ENCODE measurements at places on chromosomes 3 and 15.
A peak's percentile ranks its signal among the peaks of the same experiment; 100 is the strongest.

GRCh38 chr15:31078471-31078870 lies 23.1 kb downstream of the TRPM1 start:
- no peak for DNase-seq

- no peak for DNase-seq
Measured at GRCh38 chr3:34411596-34411995, 613.2 kb downstream of the PDCD6IP start.

DNA sequence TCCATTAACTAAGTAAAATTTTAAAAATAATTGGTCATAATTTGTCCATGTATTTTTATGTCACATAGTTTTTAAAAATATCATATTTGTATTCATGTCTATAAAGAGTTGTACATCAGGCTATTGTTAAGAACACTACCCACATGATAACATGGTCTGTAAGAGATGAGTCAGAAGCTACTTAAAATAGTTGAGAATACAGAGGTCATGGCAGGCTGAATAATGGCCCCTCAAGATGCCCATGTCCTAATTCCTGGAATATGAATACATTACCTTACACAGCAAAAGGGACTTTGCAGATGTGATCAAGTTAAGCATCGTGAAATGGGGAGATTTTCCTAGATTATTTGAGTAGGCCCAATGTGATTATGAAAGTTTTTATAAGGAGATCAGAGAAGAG lies 782.9 kb upstream of the GOLIM4 start:
- DNase-seq = no peak

GRCh38 chr3:159872374-159873109 lies 116.1 kb upstream of the IL12A start:
- DNase-seq = no peak

DNA sequence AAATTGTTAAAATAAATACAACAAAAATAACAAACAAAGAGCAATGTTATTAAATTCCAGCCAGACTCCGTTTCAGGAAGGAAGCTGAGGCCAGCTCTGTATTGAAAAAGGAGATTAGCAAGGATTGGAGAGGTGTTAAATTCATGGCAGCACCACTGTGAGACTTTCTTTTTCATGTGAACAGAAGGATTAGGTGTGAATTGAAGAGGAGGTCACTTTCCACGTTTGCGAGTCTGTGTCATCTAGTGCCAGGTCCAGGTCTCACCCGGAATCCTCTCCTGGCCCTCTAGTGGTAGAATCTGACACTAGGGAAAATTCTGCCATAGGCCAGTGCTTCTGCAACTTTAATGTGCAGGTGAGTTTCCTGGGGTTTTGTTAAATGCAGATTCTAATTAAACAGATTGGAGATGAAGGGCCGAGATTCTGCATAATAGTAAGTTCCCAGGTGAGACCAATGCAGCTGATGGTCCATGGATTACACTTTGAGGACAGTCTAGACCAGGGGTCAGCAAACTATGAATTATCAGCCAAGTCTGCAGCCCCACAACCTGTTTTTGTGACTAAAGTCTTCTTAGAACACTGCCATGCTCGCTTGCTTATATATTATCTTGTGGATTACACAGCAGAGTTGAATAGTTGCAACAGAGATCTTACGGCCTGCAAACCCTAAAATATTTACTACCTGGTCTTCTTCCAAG lies 9.2 kb upstream of the SLC6A1 start:
- DNase-seq = no peak

DNA sequence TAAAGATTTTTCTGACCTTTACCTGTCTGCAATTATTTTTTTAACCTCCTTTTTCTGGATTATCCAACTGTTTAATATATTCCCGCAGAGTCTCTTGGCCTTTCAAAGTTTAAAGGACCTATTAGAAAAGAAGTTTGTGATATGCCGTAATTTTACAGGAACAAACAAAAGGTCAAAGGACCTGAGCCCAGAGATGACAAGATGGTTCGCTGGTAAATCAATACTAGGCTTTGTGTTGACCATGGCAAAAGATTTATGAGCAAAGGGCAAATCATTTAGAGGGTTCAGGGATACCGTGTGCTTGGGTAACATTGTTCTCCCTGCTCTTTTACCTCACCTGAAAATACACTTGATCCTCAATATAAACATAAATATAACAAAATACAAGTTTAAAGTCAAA lies 923.5 kb downstream of the ROBO1 start:
- no peak for DNase-seq

DNA sequence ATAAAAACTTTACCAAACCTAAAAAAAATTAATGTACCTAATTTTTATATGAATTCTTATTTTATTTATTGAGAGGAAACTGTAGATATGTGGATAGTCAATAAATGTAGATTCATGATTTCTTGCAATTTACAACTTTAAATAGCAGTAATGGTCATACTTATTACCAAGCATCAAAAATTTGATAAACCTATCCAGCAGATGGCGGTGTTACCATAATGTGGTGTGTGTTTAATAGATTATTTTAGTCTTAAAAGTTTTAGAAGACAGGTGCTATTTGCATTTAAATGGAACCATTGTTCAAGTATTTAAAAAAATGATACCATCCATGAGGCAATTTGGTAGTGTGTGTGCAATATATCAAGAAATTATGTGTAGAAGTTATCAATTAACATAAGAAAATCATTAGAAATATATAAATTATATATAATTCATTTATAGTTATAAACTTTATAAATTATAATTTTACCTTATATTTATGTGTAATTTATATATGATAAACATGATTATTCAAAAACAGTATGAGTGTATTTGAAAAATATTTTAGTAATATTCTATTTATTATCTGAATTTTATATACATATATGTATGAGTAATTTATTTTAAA lies 176.0 kb upstream of the BCHE start:
- DNase-seq = no peak

GRCh38 chr3:165336786-165337185 lies 140.6 kb upstream of the SLITRK3 start:
- no peak for DNase-seq

GRCh38 chr3:14503706-14504065 lies 36.5 kb downstream of the GRIP2 start:
- DNase-seq = no peak

GRCh38 chr15:82810061-82810889 lies 847 bp downstream of the WHAMM start:
- DNase-seq = no peak

- DNase-seq = no peak
Measured at GRCh38 chr15:59540654-59541053, 70.9 kb upstream of the GCNT3 start.

DNA sequence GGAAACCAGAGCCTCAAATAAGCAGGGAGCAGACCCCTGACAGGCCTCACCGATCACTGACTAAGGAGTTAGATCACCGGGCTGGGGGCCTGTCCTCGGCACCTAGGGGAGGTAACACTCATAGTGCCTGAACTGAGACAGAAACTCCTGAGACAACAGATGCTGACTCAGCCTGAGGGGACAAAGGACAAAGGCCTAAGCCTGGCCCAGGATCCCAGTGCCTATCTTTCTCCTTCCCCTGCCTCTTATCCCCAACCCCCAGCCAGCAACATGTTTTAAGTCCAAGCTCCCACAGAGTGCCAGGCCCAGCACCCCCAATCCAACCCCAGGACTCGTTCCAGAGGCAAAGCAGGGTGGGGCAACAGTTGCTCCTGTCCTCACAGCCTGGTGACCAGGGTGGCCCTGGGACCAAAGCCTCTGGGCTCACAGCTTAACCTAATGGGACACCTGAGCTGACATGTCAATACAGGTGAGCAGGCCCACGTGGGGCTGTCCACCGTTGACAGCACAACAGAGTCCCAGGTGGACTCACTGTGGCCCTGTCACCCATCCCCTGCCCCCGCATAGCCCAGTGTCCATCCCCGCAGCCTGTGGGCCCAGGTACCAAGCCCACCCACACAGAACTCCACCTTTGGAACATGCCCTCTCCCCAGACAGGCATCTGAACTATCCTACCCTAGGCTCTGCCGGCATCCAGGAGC lies 37.4 kb downstream of the ADCY5 start:
- DNase-seq = no peak

DNA sequence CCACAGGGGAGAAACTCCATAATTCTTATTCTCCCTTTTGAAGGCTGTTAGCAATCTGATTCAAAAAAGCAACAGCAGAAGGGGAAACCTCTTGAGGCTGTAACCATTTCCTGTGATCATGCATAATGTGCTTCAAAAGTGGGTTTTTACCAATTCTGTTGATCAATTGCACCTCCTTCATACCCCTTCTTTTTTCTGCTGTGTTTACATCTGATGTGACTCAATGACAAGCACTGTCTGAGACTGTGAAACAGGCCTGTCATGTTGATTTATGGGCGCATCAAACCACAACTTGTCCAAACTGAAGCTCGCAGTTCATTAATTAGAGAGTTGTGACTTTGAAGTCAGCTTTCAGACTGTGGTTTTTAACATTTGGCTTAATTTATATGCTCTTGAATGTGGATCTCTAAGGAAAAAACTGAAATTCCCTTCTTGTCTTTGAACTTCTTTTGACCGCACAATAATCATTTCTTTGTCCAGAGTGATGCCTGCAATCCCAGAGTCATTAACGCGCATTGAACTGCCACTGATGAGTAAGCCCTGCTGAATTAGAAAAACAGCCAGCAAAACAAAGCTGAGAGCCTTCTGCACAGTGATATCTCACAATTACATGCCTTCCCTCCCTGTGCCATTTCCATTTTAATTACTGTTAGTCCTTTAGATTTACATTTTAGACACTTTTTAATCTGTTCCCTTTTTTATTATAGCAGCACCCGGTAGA lies 532.8 kb downstream of the FOXP1 start:
- peak; percentile 19 for DNase-seq

DNA sequence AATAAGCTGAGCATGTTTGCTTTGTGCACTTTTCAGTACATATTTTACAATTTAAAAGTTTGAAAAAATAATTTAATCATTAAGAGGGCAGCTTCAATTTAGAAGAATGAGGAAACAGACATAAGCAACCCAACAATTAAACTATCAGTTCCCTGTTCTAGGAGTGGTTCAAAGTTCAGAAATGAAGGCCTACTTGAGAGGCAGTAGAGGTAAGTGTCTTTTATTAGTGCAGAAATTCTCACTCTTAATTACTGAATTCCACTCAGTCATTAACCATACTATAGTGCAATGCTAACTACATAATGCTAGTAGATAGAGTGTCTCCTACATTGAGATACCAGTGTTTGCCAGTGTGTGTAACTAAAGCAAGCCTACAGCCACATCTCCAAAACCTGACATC lies 73.1 kb downstream of the TNIK start:
- no peak for DNase-seq

GRCh38 chr15:34837246-34838016 lies 42.1 kb upstream of the ACTC1 start:
- no peak for DNase-seq

- DNase-seq = no peak
Measured at GRCh38 chr3:54262541-54262940, 140.2 kb downstream of the CACNA2D3 start.

- no peak for DNase-seq
Measured at GRCh38 chr3:135149707-135150681, 354.9 kb downstream of the EPHB1 start.

DNA sequence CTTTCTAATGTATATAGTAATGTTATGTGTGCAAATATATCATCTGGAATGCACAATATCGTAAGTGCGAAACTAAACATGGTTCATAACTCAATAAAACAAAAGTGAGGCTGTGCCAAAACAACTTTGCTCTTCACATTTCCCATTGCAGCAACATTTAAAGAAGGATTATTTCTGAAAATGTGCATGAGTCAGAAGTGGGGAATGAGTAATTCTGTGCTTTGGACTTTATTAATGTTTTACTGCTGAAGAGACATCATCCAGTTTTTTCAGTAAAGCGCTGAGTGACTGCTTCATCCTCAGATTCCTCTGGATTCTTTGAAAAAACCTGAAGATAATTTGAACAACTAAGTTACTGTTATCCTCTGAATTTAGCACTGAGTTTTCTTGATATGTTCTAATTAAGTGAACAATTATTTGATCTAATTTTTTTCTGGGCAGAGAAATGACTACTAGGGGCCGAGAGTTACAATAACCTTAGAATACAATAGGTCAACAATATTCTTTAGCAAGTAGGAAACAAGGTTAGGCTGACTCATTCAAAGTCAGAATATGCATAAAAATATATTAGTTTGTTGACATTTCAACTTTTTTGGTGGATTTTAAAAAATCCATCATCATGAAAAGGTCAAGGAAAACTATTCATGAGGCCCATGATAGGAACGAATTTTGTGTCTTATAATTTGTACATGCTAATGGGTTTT lies 20.0 kb upstream of the PLCL2 start:
- no peak for DNase-seq

DNA sequence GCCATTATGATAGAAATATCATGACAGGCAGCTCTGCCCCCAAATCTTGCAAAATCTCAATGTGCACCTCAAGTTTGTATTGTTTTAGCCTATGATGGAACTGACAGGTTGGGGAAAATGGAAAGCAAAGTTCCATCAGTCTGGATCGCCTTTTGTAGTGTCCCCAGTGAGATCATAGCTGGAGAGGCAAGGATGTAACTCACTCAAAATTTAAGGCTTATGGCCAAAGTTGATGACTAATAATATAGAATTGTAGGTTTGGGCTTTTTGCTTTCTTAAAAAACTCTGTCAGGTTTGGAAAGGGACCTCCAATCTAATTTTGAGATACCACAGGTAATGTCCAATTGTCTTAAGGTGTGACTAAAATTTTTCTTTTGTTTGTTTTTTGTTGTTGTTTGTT lies 1.4 kb upstream of the ACP3 start:
- DNase-seq = no peak

GRCh38 chr3:59451800-59452746 lies 402.2 kb upstream of the CFAP20DC start:
- DNase-seq = no peak

Data from stimulated activated CD4-positive, alpha-beta T cell treated with anti-CD3 and anti-CD28 coated beads, Interleukin-4, amount 100 ng/mL, for 4 hours (primary cell).